ENCODE measurements at places on chromosomes 4 and X. TPM values are rescaled to one million over a fixed set of nuclear protein-coding genes. Genes with fewer than 3 reads are reported as not detected.

Gene FAM50A
- 88.0 TPM for total RNA-seq

Gene FREM3
- total RNA-seq = not detected

Gene RS1
- total RNA-seq = not detected

Gene RAB9B
- total RNA-seq = 2.2 TPM

Gene FRMD7
- not detected for total RNA-seq

Gene MUC7
- total RNA-seq = not detected

Gene SPATA18
- total RNA-seq = 19.0 TPM

Gene UCP1
- 0.46 TPM for total RNA-seq

Gene F11
- not detected for total RNA-seq

DNA sequence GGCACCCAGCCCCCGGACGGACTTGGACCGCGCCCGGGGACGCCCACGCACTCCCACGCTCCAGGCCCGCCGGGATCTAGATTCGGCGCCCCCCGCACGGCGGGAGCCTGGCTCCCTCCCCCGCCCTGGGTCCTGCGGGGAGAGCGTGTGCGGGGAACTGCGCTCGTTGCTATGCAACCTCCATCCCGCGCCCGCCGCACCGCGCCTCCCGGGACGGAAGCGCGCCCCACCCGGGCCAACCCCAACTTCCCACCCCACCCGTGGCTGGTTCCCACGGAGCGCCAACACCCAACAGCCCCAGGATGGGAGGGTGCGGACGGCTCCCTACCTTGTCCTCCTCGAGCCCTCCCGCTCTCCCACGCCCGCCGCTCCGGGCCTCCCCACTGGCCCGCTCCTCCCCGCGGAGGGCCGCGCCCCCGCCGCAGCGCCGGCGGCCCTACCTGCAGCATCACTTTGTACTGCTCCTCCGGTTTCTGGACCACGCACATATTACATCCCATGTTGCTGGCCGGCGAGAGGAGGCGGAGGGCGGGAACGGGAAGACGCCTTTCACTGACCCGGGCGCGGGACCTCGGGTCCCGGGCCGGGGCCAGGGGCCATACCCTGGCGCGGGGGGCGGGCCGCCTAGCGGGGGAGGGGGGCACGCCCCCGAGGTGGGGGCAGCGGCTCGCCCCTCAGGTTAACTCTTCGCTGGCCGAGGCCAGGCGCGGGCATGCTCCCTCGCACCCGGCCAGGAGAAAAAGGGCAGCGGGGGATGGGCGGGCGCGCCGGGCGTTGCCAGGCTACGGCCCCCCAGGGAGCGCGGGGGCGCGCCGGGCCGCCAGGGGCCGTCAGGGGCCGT is at the start of gene PDZD4:
TSS of gene PDZD4 (minus strand) at position 746 of the 841 bp plus-strand sequence. CDS start at position 500, 246 bp downstream.
- no peak for DNase-seq

DNA sequence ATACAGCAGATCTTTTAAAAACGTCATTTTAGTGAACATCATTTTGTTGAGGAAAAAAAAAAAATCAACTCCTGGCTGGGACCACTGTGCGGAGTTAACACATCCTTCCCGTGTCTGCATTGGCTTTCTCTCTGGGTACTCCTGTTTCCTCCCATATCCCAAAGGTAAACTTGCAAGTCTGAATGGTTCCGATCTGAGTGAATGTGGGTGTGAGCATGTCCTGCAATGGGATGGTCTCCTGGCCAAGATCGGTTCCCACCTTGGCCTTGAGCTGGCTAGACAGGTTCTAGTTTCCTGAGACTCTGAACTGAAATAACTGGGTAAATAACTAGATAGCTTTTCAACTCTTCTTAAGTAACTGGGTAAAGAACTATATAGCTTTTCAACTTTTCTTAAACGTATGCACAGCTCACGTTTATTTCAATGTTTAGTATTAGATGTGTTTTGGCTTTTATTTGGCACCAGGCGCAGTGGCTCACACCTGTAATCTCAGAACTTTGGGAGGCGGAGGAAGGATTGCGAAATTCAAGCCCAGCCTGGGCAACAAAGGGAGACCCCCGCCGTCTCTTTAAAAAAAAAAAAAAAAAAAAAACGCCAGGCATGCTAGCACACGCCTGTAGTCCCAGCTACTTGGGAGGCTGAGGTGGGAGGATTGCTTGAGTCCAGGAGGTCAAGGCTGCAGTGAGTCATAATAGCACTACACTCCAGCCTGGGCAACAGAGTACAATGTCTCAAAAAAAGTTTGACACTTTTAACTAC is 14.0 kb downstream of the RBMX start:
- DNase-seq = no peak

DNA sequence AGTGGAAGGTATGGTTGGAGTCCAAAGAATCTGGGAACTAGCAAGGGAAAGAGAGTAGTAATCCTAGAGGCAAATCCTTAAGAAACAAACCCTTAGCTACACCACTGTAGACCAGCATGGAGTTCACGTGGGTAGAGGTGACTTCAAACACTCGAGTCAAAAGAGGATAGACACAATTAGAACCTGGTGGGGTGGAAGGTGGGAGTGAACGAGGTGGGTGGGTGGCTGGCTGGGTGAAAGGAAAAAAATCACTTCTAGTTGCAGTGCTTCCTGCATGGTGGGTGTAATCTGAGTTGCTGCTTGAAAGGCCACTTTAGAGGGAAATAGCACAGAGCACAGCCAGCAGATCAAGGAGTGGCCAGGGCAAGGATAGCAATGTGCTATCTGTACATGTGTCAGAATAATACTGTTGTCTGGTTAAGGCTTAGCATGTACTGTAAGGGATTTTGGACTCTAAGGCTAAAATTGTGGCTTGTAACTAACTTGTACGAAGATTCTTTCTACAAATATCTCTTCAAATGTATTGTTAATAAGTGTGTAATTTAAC is 356.2 kb downstream of the GRIA2 start:
- no peak for DNase-seq

DNA sequence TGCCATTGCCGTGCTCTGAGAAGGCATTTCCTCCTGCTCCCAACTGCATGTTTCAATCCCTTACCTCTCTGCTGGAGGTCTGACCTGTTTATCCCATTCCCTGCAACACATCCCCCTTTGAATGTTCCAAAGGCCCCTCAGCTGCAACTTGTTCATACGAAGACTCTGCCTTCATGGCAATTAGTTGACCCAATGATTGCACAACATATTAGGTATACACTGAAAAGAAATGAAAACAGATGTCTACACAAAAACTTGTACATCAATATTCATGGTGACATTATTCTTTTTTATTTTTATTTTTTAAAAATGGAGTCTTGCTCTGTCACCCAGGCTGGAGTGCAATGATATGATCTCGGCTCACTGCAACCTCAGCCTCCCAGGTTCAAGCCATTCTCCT is 54.9 kb upstream of the STX18 start:
- DNase-seq = no peak

GRCh38 chr4:67573193-67573592 is 14.7 kb downstream of the STAP1 start:
- DNase-seq = no peak

DNA sequence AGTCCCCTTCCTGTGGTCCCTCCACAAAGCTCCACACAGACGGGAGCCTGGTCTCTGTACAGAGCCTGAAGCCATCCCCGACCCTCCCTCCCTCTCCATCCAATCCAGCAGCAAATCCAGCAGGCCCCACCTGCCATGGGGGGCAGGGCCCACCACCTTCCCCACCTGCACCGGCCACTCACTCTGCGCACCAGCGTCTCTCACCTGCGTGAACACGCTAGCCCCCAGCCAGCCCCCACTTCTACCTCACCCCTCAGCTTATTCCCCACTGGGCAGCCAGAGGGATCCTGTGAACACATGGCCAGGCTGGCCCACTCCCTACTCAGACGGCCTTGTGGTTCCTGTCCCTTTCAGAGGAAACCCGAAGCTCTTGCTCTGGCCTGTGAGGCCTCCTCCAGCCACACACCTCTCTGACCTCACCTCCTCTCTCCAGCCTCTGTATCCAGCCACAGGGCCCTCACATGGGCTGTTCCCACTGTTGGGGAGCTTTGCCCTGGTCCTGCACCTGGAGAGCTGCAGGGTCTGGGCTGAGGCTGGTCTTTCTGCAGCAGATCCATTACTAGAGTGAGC is 70.9 kb downstream of the WFS1 start:
- DNase-seq = no peak

DNA sequence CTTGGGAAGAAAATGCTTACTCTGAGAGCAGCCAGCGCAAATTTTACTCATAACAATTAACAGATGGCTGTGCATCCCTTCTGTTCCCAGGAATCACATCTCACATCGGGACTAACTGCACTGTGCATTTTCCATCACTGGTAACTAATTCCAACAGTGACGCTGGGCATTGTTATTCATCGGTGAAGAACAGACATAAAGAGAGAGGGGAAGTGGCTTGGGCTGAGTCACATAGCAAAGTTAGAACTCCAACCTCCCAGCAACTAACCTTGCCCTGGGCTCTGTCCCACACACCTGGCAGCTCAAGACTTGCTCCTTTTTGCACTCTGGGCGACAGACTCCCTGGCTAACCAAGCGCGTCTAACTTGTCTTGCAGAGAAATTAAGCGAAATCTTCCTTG is 6.4 kb upstream of the LONRF3 start:
- DNase-seq = no peak

GRCh38 chr4:83179205-83179604 is 64.7 kb upstream of the PLAC8 start:
- no peak for DNase-seq

DNA sequence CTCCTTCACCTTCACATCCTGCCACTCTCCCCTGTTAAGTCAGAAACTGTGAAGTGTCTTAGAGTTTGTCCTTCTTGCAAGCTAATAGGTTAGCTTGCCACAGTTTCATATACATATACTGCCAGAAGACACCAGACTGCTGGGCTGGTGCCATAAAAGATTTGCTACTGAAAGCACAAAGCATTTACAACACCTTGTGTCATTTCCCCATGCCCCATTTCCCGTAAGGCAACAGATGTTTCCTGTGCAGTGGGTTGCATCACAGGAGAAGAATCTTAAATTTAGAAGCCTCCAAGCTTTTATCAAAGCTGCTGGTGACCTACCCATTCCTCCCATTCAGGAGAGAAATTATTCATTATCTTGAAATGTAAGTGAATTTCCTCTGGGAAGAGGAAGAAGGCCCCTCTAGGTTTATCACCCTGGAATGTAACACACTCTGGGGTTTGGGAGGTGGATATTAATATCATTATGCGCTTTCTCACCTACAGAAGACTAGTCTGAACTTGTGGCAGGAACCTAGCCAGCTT is 34.5 kb upstream of the RAB33B start:
- peak; percentile 94 for DNase-seq

GRCh38 chrX:11540532-11541377 is 125.0 kb downstream of the ARHGAP6 start:
- no peak for DNase-seq

GRCh38 chrX:131704136-131704695 is 160.3 kb downstream of the OR13H1 start:
- DNase-seq = peak; percentile 51

GRCh38 chr4:89371614-89372013 is 64.0 kb upstream of the GPRIN3 start:
- DNase-seq = no peak

GRCh38 chr4:172758586-172759340 is 409.8 kb upstream of the GALNT7 start:
- peak; percentile 66 for DNase-seq

GRCh38 chr4:28481565-28481964 is 1620.9 kb downstream of the STIM2 start:
- DNase-seq = no peak

DNA sequence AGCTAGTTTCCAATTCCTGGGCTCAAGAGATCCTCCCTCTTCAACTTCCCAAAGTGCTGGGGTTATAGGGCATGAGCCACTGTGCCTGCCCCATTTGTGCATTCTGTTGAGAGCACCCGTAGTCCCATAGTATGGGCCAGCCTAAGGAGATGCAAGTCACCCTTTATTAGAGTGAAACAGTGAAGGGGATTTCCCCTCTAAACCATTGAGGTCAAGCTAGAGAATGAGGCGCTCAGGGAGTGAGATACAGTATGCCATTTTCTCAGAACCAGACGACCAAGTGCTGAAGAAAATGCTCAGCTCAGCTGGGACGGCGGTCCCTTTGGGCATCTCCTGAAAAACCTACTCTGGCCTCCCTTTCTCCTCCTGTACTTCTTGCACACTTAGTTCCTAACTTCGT is 18.7 kb downstream of the RNF4 start:
- no peak for DNase-seq

- no peak for DNase-seq
Observed at GRCh38 chr4:52588097-52588496, 71.0 kb downstream of the USP46 start.

- DNase-seq = no peak
Observed at GRCh38 chr4:36178484-36178883, 65.8 kb downstream of the ARAP2 start.

- no peak for DNase-seq
Observed at GRCh38 chr4:110624398-110624780, 1.5 kb upstream of the PITX2 start.

- DNase-seq = peak; percentile 23
Observed at GRCh38 chr4:148216866-148217814, 225.1 kb downstream of the NR3C2 start.

- DNase-seq = no peak
Observed at GRCh38 chrX:42050345-42050744, 127.0 kb upstream of the CASK start.

GRCh38 chr4:2825740-2826139 is 17.9 kb upstream of the ADD1 start:
- DNase-seq = no peak

DNA sequence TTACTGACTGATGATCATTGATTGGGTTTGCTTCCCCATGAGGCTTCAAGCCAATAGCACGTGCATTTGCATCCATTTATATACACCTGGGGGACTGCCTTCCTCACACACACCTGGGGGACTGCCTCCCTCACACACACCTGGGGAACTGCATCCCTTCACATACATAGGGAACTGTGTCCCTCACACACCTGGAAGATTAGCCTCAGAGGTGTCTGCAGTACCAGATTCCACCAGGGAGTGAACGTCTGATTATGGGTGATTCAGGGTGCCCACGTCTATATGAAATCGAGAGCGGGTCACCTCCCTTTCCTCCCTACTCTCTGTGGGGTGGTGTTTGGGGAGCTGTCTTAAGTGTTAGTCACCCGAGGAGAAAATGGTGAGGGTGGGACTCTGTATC is 16.9 kb downstream of the CD99 start:
- no peak for DNase-seq

DNA sequence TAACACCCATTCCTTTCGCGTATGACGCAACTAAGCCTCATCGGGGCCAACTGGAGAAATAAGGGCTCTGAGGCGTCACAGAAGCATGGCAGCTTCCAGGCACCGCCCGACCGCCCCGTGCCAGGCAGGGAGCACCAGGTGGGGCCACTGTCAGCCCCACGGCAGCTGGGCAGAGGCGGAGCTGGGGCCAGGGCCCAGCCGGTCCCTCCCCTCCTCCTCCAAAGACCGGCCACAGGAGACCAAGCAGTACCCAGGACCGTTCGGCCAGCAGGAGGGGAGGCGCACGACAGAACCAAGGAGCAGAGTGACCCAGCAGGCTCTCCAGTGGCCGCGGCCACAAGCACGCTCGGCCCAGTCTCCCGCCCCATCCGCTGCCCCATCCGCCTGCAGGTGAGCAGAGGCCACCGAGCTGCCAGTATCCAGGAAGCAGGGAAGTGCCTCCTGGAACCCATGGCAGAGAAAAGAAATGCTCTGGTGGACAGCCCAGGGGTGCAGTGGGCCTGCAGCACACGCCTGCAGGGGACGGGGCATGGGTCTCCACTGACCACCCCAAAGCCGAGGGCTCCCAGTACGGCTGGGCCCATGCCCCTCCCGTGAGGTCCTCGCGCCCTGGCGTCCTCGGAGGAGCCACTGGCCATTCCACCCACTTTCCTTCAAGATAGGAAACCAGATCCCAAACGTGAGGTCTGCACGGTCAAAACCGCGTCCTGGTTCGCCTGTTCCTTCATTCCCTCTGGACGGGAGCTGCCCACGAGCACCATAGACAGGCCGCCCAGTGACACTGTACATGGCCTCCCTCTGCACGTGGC is 9.6 kb downstream of the CTBP1 start:
- DNase-seq = no peak

Measured in astrocyte (in vitro differentiated cells and primary cell).